ENCODE measurements at places on chromosomes 1 and 21.

DNA sequence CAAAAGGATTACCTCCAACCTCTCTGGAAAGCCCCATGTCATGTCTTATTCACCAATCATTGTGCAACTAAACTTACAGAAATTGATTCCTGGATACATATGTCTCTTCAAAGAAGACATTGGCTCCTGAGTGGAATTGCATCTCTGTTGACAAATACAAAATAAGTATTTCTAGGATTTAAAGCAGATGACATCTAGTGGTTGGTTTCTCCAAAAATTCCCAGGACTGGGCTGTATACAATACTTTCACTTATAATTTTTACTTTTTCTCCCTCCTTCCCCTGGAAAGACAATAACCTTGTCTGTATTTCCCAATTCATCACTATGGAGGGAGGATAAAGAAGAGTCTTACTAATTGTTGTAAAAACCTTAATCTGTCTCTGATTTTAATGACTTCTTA is 1347.4 kb downstream of the NCAM2 start:
- no peak for DNase-seq

- peak; percentile 34 for DNase-seq
Observed at GRCh38 chr1:237562242-237562823, 328.4 kb downstream of the ZP4 start.

DNA sequence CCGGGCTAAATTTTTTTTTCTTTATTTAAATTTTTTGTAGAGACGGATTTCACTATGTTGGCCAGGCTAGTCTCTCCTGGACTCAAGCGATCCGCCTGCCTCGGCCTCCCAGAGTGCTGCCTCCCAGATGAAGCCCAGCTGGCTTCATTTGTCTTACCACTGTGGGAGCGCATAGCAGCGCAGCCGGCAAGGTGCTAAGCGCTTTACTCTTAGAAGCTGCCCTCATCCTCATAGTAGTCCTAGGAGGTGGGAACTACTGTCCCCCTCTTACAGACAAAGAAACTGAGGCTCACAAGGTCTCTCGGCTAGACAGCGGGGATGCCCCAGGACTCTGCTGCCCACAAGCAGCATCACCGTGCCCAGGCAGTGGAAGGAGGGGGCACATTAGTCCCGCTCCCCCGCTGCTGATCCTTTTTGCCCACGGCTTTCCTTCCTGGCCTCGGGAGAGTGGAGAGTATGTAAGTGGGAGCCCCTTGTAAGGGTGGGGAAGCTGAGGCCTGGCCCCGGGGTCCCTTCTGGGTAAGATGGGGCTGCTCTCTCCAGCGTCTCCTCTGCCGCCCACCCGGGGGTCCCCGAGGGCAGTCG is 726 bp downstream of the TMEM54 start:
- DNase-seq: no peak

DNA sequence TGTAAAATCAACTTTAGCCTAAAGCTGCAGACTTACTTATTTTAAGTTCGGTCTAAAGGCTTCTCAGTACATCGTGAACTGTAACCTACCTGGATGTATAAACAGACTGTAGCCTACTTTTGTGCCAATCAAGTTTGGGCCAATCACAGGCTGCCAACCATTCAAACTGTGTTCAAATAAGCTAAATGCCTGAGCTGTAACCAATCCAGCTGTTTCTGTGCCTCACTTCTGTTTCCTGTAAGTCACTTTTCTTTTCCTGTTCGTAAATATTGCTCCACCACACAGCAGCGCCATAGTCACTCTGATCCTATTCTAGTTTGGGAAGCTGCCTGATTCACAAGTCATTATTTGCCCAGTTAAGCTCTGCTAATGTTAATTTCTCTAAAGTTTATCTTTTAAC is 37.5 kb upstream of the SLAMF9 start:
- DNase-seq: no peak

DNA sequence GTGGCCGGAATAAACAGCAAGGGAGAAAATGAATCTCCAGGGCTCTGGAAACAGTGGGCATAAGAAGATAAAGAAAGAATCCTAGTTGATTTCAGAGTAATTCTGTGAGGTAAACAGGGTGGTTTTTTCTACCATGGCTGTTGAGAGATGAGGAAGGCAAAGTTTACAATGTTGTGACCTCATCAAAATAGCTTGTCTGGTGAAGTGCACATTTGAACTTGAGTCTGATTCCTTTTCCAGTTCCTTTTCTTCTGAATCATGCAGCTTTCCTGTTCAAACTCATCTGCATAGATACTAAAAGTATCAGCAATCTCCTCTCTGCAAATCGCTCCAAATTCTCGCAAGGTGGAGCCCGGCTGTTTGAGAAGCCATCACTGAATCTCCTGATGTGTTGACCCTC is 161.7 kb downstream of the PLPP3 start:
- no peak for DNase-seq

- peak; percentile 43 for DNase-seq
Observed at GRCh38 chr1:246117066-246117791, 389.9 kb downstream of the SMYD3 start.

- DNase-seq: no peak
Observed at GRCh38 chr1:35179908-35180307, 13.0 kb downstream of the SFPQ start.

GRCh38 chr1:46058936-46059335 is 73.5 kb downstream of the PIK3R3 start:
- no peak for DNase-seq

- no peak for DNase-seq
Observed at GRCh38 chr1:46219551-46220520, 16.7 kb downstream of the LURAP1 start.

DNA sequence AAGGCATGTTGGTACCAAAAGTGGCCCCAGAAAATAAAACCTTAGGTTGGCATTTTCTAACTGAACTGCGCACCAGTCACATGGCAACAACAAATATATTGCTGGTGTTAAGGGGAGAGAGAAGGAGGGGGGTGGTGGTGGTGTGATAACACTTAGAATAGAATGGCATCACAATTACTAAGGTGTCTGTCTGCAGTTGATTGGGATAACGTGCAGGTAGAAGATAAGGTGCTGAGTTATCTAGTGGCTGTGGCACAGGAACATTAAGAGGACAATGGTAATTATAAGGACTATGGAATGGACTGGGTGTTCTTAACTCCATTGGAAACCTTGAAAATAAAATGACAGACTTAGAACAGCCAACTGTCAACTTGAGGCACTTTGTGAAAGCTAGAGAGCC is 1.4 kb upstream of the YIPF1 start:
- no peak for DNase-seq

- no peak for DNase-seq
Observed at GRCh38 chr1:39672551-39672947, 642 bp upstream of the NT5C1A start.

DNA sequence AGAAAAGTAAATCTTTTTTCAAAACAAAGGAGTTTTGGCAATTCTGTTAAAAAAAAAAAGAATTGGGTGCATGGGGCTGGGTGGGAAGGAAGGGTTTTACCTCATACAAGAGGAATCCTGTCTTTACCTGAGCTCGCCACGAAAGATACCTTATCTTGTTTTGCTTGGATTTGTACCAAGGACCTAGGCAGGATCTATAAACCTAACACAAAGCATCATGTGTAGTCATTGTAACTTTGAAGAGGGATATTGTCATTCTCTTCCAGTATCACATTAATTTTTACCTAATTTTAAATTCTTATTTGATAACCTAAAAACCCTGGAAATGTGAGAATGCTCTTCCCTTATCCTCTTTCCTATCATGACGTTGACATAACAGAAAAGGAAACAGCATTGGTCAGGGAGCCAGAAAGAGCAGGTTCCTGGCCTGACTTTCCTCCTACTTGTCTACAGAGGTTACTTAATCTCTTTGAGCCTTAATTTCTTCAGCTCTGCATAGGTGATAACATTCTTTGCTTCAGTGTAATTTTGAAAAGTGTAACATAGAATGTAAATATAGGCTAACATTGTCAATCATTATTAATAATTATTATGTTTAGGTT is 4.0 kb upstream of the LAMC1 start:
- no peak for DNase-seq

DNA sequence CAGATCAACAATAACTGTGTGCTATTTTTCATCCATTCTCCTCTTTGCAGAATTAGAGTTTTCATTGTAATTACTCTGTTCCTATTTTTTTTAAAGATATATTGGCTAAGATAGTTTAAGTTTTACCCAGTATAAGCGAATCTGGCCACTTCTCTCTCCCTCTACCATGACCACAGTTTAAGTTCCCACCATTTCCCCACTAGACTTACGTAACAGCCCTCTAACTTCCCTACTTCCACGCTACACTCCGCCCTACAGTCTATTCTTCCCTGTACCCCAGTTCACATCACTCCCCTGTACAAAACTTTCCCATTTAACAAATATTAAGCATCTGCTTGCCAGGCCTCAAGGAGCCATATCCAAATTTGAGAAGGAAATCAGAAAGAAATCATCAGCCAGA is 16.5 kb downstream of the CTSK start:
- no peak for DNase-seq

DNA sequence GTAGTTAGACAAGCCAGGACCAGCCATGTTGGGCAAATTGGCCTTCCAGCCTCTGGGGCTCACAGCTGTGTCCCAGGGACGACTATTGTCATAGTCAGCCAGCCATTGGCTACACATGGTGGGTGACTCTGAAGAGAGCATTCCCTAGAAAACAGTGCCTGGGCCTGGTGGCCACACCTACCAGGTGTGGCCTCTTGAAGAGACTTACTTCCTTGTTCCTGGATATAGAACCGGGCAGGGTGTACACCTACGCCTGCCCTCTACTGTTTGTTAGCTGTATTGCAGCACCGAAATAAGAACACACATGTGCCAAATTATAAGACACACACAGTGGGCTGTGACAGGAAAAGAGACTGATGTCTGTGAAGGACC is 134.6 kb upstream of the ARHGEF16 start:
- peak; percentile 59 for DNase-seq

- no peak for DNase-seq
Observed at GRCh38 chr1:10836726-10837125, 40.3 kb upstream of the CASZ1 start.

Data from NCI-H748 treated with DMSO at 0.1 percent for 48 hours (cell line).